Hippocampal formation (tissue), 2 donors: ENCODE measurements at places on chromosomes 7 and 10.

DNA sequence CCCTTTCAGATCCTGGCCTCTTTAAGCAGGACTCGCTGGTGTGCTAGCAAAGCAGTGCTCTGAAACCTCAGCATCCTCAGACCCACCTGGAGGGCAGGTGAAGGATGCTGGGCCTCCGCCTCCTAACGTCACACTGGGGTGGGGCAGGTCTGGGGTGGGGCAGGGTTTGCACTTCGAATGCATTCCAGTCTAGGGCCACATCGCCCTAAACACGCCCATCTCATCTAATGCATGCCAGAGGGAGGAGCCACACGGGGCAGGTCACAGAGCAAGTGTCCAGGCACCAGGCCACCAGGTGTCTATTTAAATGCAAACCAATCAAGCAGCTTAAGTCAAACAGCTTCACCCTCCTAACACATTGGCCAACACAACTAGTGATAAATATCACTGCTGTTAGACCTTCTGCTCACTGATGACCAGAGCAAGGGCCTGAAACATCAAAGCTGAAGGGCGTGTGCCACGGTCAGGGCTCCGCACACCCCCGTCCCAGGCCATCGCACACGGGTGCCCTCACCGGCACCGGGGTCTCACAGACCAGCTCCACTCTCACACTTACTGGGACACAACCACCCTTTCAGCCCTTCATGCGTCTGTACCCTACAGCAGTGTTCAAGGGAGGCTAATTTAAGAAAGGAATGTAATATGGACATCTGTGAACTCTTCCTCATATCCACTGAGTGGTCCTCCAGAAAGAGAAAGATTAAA is 47.1 kb downstream of the DIP2C start:
- DNase-seq: no peak

DNA sequence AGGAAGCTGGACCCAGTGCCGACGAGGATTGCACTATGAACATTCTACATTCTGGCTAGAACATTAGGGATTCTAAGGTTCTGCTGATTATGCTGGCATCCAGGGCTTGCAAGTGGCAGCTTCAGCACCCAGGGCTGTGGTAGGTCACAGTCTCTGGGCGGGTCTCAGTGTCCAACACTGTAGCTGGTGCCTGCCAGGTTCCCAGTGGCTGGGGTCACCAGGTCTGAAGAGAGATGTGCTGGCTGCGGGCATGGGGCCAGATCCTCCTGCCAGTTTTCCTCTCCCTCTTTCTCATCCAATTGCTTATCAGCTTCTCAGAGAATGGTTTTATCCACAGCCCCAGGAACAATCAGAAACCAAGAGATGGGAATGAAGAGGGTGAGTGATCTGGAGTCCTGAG is at the start of gene PTTG1IP2:
Gene PTTG1IP2, plus strand, starts transcription at position 86 of the 400 bp plus-strand sequence. Its CDS starts 148 bp downstream, at position 234.
- no peak for DNase-seq

GRCh38 chr10:8275911-8276310 is 221.4 kb downstream of the GATA3 start:
- no peak for DNase-seq

DNA sequence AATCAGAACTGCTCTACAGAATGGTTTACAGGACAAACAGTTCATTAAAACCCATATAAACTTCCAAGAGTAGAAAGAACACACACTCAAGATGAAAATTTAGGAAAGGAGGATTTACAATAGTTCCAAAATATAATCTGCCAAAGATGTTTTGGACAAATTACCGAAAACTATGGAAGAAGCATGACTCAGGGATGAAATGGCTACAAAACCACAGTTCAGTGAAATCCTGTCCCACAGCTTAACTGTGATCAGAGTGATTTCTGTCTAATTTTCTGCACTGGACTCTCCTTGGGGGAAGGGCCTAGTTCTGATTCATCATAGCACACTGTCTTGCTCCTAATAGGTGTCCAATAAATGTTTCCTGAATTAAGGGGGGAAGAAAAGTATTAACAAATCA is 82.2 kb downstream of the HIPK2 start:
- DNase-seq: no peak

GRCh38 chr10:77261146-77261545 is 376.5 kb downstream of the KCNMA1 start:
- no peak for DNase-seq

DNA sequence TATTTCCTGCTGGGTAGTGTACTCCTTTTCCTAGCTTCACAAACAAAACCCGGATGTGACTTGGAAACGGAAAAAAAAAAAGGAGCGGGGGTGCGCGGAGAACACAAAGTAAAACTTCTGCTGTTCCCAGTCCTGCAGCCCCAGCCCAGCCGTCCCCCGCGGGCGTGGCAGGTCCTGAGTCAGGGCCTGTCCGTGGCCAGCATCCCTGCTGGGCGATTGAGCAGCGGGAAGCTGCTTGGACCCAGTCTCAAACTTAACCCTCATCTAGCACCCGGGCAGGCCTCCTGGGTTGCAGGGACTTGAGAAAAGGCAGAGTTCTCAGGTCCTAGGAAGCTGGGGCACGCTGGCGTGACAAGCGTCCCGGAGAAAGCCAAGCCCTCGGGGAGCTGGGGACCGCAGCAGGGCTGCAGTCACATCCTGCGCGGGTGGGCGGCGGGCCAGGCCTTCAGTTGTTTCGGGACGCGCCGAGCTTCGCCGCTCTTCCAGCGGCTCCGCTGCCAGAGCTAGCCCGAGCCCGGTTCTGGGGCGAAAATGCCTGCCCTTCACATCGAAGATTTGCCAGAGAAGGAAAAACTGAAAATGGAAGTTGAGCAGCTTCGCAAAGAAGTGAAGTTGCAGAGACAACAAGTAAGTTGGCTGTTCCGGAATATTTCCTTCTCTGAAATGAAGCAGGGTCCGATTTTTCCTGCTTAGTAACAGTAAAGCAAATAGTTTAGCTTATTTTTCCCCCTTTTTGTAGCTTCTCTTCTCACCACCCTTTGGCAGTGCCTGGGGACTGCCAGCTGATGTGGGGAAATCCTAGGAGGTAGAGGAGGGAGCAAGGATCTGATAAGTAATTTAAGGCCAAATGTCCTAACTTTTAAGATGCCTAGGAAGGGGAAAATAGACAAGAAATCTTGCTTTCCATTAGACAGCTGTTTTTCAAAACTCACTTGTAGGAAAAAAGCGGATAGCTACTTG is at the start of gene GNG11:
Gene GNG11, plus strand, starts transcription at position 129 of the 960 bp plus-strand sequence. Its CDS starts 403 bp downstream, at position 532.
- DNase-seq: peak; percentile 39

DNA sequence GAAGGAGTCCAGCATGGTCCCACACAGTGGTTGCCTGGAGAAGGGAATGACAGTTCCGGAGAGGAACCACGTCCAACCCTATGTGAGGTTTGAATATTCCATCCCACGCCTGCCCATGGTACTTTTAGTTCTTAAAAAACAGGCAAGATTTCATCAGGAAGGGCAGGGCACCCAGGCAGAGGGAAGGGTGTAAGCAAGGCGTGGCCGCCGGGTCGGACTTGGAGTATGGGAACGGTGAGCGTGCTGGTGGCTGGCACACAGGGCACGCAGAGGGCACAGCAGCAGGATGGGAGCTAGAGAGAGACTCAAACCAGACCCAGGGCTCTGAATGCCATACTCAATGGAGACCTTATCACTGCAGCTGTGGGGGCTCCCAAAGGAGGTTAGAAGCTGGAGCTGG is 34.3 kb downstream of the FAM53B start:
- DNase-seq: no peak

GRCh38 chr10:29202386-29202940 is 86.4 kb upstream of the LYZL1 start:
- DNase-seq: no peak

DNA sequence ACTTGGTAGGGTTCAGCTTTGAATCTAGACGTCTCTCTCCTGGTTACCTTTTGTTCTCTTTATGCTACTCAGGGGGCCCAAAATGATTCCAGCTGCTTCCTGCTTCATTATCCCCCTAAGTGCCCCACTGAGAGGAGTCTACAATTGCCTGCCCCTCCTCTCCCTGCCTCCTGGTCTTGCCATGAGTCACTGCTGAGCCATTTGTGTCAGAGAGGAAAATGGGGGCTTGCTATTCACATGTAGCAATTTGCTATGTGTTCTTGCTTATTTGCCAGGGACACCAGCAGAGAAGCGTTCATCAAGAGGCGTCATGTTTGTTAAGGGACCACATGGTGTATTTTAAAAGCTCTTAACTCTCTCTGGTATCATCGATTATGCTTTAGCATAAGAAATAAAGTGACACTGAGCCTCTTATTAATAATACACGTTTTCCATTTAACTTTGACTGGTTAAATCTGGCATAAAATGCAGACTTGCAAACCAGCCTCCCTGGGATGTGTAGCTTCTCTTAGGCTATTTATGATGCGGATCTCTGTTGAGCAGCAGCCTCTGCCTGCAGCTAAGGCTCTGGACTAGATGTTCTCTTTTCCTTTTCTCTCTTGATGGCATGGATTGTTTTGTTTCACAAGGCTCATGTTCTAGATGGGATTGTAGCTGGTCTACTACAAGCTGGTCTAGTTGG is 239.3 kb downstream of the AUTS2 start:
- DNase-seq: no peak

DNA sequence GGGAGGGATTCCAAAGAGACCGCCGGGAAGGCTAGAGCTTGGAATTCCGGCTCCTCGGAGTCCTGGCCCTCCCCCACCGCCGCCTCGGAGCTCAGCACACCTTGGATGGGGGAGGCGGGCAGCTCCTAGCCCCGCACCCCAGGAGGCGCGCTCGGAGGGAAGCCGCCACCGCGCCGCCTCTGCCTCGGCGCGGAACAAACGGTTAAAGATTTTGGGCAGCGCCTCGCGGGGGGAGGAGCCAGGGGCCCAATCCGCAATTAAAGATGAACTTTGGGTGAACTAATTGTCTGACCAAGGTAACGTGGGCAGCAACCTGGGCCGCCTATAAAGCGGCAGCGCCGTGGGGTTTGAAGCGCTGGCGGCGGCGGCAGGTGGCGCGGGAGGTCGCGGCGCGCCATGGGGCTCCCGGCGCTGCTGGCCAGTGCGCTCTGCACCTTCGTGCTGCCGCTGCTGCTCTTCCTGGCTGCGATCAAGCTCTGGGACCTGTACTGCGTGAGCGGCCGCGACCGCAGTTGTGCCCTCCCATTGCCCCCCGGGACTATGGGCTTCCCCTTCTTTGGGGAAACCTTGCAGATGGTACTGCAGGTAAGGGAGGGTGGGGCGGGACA is at the start of gene CYP26A1:
Gene CYP26A1, plus strand, starts transcription at position 355 of the 608 bp plus-strand sequence. Its CDS starts 42 bp downstream, at position 397.
- no peak for DNase-seq

DNA sequence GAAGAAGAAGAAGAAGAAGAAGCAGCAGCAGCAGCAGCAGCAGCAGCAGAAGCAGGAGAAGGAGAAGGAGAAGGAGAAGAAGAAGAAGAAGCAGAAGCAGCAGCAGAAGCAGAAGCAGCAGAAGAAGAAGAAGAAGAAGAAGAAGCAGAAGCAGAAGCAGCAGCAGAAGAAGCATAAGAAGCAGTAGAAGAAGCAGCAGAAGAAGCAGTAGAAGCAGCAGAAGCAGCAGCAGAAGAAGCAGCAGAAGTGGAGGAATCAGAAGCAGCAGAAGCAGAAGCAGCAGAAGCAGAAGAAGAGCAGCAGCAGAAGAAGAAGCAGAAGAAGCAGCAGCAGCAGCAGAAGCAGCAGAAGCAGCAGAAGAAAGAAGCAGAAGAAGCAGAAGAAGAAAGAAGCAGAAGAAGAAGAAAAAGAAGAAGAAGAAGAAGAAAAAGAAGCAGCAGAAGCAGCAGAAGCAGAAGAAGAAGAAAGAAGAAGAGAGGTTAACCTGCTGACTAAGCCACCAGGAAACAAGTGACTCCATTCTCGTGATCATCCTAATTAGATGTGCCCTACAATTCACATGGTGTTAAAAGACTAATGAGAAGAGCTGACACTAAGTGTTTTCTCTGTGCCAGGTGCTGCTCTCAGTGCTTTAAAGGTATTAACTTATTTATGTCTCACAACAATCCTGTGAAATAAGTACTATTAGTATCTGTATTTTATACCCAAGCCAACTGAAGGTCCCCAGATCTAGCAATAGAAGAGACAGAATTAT is 11.6 kb downstream of the CDNF start:
- no peak for DNase-seq

DNA sequence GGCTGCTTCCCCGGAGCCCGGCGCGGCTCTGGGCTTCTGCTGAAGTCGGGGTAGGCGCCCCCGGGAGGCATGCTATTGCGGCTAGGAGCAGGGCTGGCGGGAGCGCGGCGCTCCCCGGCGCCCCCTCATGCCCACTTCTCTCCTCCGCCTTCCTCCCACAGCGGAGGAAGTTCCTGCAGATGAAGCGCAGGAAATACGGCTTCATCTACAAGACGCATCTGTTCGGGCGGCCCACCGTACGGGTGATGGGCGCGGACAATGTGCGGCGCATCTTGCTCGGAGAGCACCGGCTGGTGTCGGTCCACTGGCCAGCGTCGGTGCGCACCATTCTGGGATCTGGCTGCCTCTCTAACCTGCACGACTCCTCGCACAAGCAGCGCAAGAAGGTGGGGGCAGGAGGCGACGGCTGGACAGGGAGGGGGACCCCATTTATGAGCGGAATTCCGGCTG is 479 bp downstream of the CYP26A1 start:
- no peak for DNase-seq

DNA sequence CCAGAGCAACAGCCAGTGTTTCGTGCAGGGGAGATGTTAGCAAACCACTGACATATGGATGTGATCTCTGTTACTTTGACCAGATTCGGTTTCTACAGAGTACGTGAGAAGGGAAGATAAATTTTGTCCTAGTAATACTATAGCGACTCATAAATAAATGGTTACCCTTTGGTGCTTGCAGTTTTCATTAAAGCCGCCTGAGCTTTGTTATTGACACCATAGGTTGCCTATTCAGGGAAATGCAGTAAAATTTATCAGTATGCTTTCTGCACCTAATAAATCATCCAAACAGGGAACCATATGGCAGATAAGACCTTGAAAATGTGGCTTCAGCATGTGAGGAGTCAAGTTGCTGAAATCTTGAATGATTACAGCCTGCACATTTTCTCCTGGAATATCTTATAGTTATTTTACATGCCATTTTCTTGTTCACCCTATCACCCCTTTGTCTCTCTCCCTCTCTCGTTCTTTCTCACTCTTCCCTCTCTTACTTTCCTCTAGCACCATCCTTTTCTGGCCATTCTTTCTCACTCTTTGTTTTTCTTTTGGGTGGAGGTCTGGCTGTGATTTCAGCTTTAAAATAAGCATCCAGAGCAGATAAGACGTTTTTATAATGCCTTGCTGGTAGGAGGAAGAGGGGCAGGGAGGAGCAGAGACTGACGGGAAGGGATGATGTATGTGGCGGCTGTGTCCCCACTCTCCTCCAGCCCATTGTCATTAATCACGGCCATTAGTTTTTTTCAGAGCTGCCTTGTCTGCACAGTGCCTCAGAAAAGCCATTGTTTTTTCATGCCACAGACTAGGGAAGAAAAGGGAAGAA is 182.5 kb downstream of the LRMDA start:
- DNase-seq: peak; percentile 15
